ENCODE measurements at places on chromosomes 4 and X. TPM values are rescaled to one million over a fixed set of nuclear protein-coding genes. Genes with fewer than 3 reads are reported as not detected.

Gene UGT8
- total RNA-seq, result 5.1 TPM

Gene KIT
- total RNA-seq, result 33.4 TPM

Gene CXCR3
- not detected for total RNA-seq

DNA sequence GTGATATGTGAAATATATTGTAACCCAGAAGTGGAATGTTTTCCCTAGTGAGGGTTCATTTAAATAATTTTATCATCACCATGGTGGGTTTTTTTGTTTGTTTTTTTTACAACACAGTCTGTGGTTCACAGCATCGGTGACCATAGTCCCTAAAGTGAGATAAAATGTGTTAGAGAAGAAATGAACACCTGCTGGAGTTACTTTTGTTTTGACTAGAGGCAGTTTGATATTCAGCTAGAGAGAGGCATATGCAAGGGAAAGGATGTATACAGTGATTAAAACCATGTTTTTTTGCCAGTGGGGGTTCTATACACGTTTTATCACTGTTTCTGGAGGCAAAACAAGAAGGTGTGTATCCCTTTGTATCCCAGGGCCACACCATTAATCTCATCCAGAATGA lies 541.5 kb downstream of the PCDH7 start:
- DNase-seq, result no peak

GRCh38 chrX:107451731-107452130 lies 2.3 kb downstream of the FRMPD3 start:
- DNase-seq, result no peak

GRCh38 chrX:153649178-153649914 lies 2.3 kb downstream of the DUSP9 start:
- no peak for DNase-seq

GRCh38 chr4:1028574-1029220 lies 17.3 kb downstream of the FGFRL1 start:
- no peak for DNase-seq

- DNase-seq, result no peak
These were observed 140.3 kb upstream of the PGRMC2 start for GRCh38 chr4:128427832-128428366.

DNA sequence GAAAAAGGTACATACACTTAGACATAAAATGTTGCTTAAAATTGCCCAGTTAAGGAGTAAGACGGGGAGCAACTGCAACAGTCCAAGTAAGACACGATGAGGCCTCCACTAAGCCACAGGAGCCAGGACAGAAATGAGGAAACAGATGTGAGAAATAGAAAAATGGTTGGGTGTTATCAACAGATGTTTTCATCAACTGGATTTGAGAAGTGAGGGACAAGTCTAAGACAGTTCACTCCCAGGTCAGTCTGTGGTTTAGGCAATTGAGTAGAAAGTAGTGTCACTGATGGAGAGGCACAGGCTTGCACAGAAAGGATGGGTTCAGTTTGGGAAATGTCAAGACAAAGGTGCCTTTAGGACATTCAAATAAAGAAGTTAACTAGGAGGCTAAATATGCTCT lies 23.5 kb upstream of the PHF8 start:
- DNase-seq, result no peak

All from occipital lobe (tissue), 3 donors.